ENCODE measurements at places on chromosomes 5 and 9. TPM values are rescaled to one million over a fixed set of nuclear protein-coding genes. Genes with fewer than 3 reads are reported as not detected.

RIGI gene
- total RNA-seq = 10.2 TPM

PAPPA gene
- total RNA-seq = 5.1 TPM

DNA sequence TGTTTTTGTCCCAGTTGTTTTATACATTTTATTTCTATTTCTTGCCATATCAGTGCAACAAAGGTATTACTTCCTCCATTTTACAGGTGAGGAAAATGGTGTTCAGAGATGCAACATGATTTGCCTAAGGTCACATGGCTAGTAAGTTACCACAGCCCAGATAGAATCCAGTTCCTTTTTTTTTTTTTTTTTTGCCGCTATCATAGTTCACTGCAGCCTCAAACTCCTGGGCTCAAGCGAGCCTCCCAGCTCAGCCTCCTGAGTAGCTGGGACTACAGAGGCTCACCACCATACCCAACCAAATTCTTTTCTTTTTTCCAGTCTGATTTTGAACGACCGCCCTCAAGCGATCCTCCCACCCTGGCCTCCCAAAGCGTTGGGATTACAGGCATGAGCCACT is 480 bp upstream of the CCDC69 start:
- no peak for DNase-seq

DNA sequence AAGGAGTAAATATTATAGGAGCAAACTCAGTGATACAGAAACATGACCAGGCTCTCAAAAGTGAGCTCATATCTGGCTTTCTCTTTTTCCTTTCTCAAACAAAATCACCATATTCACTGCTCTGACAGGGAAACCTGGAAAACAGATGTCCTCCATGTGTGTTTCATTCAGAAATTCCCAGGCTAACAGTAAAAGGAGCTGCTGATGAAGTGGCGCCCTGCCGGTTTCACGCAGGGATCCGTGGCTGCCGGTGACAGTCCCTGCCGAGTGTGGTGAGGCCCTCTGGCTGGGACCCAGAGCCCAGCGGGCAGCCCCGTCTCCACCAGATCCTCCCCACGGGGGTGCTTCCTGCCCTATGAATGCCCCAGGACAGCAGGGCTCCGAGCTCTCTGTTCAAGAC is 208.1 kb downstream of the GNA14 start:
- DNase-seq = no peak

- no peak for DNase-seq
These were observed 143.4 kb downstream of the FAM114A2 start for GRCh38 chr5:153895266-153895665.

DNA sequence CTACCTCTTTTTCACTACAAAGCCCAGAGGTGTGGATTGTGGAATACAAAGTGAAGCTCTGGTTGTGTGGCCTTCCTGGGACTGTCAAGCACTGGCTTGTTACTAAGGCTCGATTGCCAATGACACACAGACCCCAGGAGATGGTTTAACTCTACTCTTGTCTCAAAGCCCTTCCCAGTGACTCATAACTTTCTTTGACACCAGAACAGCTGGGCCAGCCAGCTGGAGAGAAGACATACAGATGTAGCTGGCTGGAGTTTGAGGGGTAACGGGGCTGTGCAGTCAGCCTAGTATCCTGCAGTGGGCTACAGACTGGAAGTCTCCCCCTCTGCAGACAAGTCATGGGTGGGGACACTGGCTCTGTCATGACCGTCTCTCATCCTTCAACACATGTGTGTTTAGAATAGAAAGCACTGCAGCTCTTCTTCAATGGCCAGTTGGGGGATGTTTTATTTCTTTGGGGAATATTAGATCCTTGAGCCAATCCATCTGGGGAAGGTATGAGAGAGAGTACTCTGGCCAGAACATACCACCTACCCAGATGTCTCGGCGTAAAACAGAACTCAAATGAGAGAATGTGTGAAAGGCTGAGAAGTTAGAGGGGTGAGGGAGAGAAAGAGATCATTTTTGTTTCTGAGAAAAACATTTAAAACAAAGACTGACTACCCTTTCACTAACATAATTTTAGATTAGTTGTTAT is 53.3 kb downstream of the SEMA6A start:
- DNase-seq = no peak

DNA sequence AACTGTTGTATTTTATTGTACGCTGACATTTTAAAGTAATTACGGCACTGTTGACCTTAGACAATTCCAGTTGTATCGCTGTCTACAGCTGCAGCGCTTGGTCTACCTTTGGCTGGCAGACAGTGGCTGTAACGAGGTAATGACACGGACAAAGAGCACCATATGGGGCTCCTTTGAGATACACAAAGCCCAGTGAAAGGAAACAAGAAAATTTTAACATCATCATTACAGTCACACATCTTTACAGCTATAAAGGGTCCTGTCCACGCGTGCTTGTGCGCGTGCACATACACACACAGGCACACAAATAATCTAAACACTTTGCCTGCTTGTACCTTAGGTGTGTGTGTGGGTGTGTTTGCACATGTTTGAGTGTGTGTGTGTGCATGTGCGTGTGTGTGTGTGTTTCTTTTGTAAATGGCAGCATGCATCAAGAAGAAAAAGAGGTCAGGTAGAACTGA is 946.0 kb downstream of the NR2F1-AS1 start:
- no peak for DNase-seq

PLPPR1 gene
- total RNA-seq = 2.5 TPM

DNA sequence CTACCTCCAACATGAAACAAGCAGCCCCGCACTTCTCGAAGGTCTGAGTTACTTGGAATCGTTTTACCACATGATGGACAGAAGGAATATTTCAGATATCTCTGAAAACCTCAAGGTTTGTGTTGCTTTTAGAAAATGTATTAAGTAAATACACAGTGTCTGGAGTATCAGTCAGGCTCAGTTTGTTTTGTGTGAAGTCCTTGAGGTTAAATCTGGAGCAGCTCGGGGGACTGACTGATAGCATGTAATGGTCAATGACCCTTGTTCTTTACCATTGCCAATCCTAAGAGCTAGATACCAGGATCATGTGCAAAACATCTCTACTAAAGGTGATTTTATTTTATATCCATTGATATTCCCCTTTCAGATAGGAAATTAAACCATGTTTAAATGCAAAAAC is 26.9 kb upstream of the LNPEP start:
- no peak for DNase-seq

GRCh38 chr5:75059912-75060545 is 7.7 kb upstream of the GCNT4 start:
- no peak for DNase-seq

TPPP gene
- 5.7 TPM for total RNA-seq

GRCh38 chr9:22446589-22446949 is at the start of gene DMRTA1:
Gene DMRTA1, plus strand, starts transcription at chr9:22446824. Its CDS starts 242 bp downstream, at chr9:22447066.
- DNase-seq = peak; percentile 80

GRCh38 chr5:138402640-138403039 is 36.2 kb upstream of the REEP2 start:
- no peak for DNase-seq

DNA sequence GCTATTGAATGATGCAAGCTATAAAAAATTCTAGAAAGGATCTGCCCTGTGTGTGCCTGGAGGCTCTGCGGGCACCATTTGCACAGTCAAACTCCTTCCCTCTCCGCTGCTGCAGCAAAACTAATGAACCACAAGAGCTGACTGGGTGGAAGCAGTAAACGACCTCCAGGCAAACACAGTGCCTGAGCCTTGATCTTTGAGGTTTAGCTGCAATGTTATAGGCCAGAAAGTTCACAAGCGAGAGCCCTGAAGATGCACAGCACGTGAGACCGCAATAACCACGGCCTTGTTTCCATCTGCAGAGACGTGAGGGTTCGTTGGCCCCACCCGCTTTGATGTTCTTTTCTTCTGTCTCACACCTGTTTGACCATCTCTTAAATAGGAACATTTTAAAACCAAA is 69.2 kb upstream of the S1PR3 start:
- DNase-seq = no peak

LRRC19 gene
- 0.08 TPM for total RNA-seq

DNA sequence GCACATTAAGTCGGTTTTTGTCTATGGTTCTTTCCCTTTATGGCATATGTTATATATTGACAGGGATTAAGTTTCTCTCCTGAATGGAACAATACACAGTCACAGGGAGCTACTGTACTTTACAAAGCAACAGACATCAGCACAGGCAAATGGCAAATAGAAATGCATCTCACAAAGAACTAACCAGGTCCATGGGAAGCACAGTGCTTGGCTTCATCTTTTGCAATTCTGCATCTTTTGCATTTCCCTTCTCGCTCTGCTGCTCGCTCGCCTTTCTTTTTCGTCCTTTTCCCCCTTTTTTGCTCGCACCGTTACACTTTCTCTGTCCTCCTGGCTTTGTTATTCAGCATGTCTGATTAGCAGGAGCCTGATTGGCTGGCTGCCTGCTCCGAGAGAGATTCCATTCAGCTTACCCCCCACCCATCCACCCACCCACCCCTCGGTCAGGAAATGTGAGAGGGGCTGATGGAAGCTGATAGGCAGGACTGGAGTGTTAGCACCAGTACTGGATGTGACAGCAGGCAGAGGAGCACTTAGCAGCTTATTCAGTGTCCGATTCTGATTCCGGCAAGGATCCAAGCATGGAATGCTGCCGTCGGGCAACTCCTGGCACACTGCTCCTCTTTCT is at the start of gene ADAMTSL1:
TSS of gene ADAMTSL1 (plus strand) at position 502 of the 628 bp plus-strand sequence. CDS start at position 582, 80 bp downstream.
- DNase-seq = peak; percentile 32

DNA sequence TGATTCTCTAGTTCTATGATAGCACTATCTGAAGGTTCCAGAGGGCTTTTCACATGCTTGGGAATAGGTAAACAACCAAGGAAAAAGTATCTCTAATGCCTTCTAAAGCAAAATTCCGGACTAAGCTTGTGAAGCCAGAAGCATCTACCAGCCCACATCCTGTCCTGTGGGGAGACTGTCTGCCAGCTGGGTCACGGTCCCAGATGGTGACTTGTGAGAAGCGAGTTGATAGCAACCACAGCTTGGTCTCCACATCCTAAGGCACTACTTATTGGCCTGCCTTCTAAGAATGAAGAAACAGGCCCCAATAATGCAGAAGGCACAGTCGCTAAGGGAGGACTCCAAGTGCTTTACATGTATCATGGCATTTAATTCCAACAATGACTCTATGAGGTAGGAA is 184.1 kb upstream of the ADRA1B start:
- DNase-seq = no peak

BOD1 gene
- total RNA-seq = 59.4 TPM

- DNase-seq = peak; percentile 70
These were observed 861 bp downstream of the ZFYVE16 start for GRCh38 chr5:80408484-80409366.

FKTN gene
- 27.9 TPM for total RNA-seq

DTWD2 gene
- total RNA-seq = 19.7 TPM

DNA sequence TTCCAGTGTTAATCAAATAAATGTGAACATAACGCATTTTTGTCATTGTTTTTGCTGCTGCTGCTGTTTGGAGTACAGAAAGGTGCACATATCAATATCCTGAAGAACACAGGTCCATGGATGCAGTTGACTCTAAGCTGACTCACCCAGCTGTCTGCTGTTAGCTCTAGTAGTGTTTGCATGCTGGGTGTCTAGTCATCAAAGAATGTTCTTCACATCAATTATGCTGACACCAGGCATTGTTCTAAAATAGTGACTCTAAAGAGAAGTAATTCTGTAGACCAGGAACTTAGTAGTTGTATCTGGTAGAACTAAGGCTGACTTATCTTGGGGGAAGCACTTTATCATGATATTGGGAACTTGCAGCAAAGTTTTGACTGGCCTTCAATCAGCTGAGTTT is 55.7 kb upstream of the DPYSL3 start:
- no peak for DNase-seq

DNA sequence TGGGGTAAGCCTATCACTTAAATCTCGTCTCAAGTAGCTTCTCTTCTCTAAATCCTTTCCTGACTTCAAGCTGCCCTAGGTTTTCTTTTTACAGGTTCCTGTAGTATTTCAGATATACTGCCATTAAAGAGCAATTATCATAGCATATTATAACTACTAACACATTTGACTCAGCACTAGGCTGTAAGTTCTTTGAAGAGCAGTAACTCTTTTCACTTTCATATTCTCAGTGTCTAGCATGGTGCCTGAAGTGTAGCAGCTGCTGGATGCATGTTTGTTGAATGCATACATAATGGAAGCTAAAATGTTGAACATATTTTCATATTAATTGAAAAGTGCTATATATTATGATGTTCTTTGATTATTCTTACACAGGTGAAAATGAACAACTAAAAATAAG is 22.5 kb downstream of the CCDC152 start:
- no peak for DNase-seq

STK10 gene
- 148 TPM for total RNA-seq

DNA sequence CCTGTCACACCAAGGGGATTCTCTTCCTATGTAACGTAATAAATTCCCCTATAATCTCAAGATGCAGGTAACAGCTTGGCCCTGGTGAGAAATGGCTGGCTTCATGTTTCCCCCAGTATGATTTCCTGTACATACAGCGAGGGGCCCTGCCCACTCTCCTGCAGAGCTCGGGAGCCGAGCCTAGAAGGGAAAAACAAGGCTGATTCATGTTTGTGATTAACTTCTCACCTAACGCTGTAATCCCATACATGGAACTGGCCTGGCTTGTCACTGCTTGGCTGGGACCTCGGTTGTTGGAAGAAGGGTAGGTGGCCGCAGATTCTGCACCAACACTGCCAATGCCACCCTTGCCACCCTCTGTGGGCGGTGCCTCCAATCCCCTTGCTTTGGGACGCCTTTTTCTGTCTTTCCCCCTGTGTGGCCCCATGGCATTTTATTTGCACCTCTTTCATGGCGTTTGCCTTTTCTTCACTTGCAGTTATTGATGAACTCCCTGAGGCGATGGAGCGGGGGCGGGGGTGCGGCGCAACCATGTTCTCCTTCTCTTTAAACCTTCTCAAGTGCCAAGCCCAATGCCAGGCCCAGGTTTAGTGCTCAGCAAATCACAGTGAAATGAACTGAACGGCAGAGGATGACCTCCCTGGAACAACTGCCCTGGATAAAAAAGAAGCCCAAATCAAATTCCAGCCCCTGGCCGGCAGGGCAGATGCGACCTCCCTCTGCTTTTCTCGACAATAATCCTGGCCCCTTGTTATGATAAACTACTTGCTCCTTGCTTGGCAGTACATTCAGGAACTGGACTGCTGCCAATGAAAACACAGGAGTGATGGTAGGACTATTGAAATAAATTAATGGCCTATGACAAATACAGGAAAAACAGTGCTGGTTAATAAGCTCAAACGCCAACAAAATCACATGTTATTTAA is 108.1 kb downstream of the TMEM174 start:
- DNase-seq = no peak

DNA sequence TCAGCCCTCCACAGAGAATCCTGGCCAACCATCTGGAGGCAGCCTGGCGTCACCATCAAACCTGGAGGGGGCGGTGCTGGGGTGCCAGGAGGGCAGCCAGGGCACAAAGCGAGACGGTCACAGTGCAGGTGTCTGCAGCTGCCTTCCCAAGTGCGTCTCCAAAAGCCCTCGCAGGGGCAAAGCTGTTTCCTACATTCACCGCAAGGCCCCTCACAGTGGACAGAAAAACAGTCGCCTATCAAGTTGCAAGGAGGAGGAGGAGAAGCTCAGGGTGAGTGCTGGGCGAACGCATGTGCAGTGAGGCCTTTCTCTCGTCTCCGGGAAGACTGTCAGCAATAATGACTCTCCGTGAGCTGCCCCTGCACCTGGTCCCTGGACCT is 18.0 kb upstream of the LHX3 start:
- DNase-seq = no peak

All from testis (tissue), 5 donors.